ENCODE measurements at places on chromosomes 1 and 21.

DNA sequence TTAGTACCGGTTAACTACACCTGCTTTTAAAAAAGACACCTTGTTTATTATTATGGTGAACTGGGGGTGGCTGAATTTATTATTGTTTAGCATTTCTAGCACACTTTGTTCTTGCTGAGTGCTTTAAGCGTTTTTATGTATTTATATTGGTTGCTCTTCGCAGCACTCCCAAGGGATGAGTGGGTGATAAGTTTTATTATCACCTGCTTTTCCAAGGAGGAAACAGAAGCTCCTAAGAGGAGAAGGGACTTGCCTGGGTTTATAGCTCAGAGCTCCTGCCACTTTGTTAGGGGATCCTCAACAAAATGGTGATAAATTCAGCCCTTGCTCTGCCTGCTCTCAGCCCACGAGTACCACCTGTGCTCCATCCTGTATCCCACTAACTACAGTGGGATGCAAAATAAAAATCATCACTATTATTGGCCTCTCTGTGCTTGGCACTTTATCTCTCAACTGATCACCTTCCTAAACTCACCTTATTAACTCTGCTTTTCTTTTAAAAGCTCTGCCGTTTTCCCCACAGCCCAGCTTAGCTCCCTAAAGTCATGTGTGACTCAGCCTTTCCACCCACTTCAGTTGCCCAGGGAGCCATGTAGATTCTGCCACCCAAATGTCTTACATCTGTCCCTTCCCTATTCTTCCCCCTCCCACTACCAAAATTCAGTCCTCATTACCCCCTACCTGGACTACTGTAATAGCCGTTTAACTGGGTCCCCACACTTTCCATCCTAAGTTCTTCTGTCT lies 44.5 kb downstream of the BCL9 start:
- no peak for DNase-seq

DNA sequence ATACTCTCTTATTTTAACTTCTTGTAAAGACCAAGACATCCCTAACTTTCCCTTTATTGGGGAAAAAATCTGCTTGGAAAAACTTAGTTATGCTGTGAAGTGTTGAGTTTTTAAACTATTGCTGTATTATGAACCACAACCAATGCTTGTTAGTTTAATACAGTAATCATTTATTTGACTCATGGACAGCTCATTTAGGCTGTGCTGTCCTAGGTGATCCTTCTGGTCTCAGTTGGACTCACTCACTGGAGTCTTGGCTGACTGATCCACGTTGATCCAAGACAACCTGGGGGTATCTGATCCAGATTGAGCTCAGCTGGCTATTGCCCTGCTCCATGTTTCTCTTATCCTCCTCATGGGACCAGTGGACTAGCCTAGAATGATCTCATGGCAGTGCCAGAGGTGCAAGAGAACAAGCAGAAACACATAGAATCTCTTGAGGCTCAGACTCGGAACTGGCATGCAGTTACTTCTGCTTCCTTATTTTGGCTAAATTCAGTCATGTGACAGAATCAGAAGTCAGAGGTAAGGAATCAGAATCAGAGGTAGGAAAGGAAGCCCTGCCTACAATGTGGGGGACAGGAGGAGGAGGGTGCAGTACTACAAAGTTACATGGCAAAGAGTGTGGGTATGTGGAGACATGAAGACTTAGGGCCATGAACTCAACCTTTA lies 156.5 kb downstream of the FGGY start:
- DNase-seq = no peak

DNA sequence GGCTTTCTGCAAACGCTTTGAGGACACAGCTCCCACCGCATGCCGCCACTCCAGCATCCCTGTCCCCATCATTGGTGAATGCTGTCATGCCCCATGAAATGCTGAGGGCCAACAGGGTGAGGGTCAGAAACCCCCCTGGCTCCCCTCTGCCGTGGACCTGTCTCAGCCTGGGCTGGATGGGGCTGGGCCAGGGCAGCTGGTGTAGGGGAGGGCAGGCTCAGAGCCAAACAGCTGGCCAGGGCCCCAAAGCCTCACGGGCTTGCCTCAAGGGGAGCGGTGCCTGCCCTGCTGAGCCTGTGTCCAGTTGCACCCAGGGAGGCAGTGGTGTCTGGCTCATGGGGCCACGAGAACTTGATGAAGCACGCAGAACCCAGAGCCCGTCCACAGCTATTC lies 49.7 kb downstream of the S100B start:
- no peak for DNase-seq

DNA sequence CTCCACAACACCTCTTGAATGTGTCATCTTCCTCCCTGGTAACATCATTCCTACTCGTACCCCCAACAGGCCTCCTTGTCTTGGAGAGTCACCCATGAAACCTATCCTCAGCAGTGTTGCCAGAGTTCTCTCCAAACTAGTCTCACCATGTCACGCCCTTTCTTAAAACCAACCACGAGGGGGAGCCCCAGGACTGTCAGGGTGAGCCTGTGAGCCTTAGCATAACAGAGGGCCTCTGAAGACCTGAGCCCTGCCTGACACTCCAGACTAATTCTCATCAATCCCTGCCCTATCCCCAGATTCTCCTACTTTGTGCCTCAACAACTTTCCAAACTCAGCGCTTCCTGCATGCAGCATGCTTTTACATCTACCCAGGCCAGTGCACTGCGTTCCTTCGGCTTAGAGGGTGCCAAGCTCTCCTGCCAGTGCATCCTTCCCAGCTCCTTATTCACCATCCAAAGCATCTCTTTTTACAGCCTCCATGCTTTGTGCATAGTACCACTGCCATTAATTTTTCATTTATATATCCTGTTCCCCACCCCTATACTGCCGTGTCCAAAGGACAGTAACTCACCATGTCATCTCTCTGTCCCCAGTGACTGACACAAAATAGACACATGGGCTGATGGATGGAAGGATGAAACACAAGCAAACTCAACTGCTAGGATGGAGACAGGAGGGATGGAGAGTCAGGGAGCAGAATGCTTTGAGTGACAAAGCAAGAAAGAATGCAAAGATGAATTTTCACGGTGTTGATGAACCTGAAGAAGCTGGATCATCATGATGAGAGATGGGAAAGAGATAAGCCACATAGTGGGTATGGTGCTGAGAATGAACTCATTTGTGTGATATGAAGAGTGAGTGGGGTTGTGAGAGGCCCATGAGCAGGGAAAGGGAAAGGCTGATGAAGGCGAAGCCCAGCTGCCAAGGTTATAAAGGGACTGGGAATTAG lies 34.0 kb downstream of the ZNF697 start:
- DNase-seq = peak; percentile 67

DNA sequence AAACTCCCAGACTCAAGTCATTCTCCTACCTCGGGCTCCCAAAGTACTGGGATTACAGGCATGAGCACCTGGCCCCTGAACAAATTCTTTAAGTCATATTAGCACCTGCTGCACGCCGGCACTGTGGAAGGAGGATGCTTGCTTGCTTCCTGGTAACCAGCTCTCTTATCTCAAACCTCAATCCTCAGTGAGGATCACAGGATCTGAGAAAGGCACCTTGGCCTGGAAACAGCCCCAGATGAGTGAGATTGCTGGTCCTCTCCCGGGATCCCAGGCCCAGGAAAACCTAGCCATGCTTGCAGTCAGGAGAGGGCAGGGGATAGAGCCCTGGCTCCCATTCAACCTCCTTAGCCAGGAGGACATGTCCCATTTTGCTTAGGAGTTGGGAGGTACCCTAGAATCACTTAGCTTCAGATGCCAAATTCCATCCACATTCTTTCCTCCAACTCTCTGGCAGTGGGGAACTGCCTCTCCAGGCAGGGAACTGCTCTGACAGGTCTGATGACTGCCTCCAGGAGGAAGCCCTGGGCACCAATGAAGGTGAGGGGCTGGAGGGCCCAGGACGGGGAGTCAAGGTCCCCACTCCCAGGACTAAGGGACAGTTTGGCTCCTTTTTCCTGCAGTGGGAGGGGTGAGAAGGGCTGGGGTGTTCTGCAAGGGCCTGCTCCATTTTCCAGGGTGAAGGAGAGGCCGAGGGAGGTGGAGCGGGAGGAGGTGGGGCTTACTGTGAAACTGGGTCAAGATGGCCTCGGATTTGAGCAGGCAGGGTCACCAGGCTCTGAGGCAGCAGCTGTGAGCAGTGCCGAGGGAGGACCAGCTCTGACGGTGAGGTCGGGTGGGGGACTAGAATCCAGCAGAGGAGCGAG lies 9.5 kb downstream of the GPR37L1 start:
- no peak for DNase-seq

- no peak for DNase-seq
These were observed 345 bp downstream of the SLX9 start for GRCh38 chr21:44940116-44940631.

GRCh38 chr1:158310623-158311022 lies 20.7 kb downstream of the CD1B start:
- no peak for DNase-seq

GRCh38 chr1:151706464-151707415 lies 9.9 kb downstream of the CELF3 start:
- DNase-seq = no peak

- peak; percentile 67 for DNase-seq
These were observed 55.0 kb upstream of the PAX7 start for GRCh38 chr1:18575620-18576019.

GRCh38 chr1:156103521-156103947 lies 11.0 kb upstream of the LMNA start:
- no peak for DNase-seq

- no peak for DNase-seq
These were observed 32.7 kb downstream of the BMP8A start for GRCh38 chr1:39524171-39524570.

GRCh38 chr1:20480243-20480944 lies 5.6 kb downstream of the CAMK2N1 start:
- DNase-seq = no peak

GRCh38 chr1:37951041-37951782 lies 4.4 kb upstream of the INPP5B start:
- DNase-seq = no peak

- no peak for DNase-seq
These were observed 33.6 kb downstream of the SOAT1 start for GRCh38 chr1:179327196-179327595.

- no peak for DNase-seq
These were observed 26.4 kb downstream of the DENND2D start for GRCh38 chr1:111174070-111174469.

GRCh38 chr1:171366816-171367215 lies 52.8 kb downstream of the FMO4 start:
- no peak for DNase-seq

- no peak for DNase-seq
These were observed 33.4 kb downstream of the CENPF start for GRCh38 chr1:214636436-214636835.

- DNase-seq = no peak
These were observed 212.5 kb upstream of the MAP1LC3C start for GRCh38 chr1:242211254-242212022.

- DNase-seq = no peak
These were observed 53.4 kb upstream of the PTGFR start for GRCh38 chr1:78437396-78437795.

GRCh38 chr1:43444836-43445235 lies 8.9 kb downstream of the HYI start:
- no peak for DNase-seq

DNA sequence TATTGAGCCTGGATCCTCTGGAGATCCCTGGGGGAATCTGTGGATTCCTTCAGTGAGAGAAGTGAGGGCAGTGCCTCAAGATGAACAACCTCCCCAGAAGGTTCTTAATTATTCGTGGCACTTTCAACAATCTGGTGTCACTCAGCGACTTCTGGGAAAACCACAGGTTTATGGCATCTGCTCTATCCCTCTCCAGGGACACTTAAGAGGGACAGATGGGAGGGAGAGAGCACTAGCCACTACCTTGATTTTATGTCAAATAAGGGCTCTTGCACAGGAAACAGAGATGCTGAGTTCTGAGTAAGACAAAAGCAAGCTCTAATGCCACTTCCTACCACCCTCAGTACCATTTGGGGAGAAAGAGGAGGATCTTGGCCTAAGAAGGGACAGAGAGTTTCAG lies 21.2 kb upstream of the CHI3L1 start:
- DNase-seq = no peak

- DNase-seq = no peak
These were observed 36.8 kb upstream of the TENT5C start for GRCh38 chr1:117568999-117569398.

GRCh38 chr1:150973836-150974579 lies 627 bp downstream of the CERS2 start:
- peak; percentile 55 for DNase-seq

DNA sequence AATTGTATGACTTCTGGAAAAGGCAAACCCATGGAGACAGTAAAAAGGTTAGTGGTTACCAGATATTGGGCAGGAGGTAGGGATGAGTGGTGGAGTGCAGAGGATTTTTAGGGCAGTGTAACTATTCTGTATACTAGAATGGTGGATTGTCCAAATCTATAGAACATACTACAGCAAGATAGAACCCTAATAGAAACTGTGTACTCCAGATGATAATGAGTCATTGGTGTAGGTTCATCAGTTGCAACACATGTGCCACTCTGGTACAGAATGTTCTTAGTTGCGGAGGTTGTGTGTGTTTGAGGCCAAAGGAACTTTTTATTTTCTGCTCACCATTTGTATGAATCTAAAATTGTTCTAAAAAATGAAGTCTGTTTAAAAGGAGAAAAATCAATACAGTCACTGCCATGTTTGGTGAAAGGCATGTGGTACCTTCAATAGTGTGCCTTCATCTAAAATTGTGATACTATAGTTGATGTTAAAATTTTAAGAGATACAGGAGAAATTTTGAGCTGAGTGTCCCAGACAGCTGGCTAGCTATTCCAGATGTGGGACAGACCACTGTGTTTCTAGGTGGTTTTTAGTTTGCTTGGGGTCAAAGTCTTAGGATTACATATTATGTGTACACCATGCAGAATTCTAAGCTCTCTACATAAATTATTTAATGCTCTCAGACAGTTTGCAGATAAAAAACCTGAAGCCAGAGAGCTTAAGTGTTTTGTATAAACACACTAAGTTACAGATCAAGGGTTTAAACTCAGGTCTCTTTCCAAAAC lies 150.5 kb downstream of the RPS6KC1 start:
- no peak for DNase-seq

DNA sequence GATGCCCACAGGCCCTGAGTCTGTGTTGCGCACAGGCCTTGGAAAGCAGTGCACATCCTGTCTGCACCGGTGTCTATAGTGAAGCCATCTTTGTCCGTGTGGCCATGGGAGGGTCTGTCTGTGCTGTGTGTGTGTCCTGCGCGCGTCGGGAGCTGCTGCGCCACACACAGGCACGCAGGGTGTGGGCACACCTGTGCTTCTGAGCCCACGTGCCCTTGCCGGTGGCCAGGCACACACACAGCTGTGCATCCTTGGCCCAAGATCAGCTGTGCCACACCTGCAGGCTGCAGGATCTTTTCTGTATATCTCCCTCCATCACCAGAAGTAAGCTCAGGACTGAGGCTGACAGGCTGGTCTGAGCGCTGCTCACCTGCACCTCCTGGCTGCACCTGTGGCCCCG lies 3.2 kb upstream of the SAMD11 start:
- no peak for DNase-seq
